ENCODE measurements at places on chromosomes 11 and 22. TPM values are rescaled to one million over a fixed set of nuclear protein-coding genes. Genes with fewer than 3 reads are reported as not detected.

SEZ6L gene
- total RNA-seq = not detected

INPP5J gene
- total RNA-seq = under 0.01 TPM

APIP gene
- 18.2 TPM for total RNA-seq

FZD4 gene
- 7.0 TPM for total RNA-seq

RBX1 gene
- 63.6 TPM for total RNA-seq

WBP2NL gene
- total RNA-seq = not detected

TYMP gene
- total RNA-seq = 24.2 TPM

CARD18 gene
- not detected for total RNA-seq

ABCG4 gene
- total RNA-seq = under 0.01 TPM

KCNJ1 gene
- not detected for total RNA-seq

OR6A2 gene
- 0.59 TPM for total RNA-seq

GAB4 gene
- not detected for total RNA-seq

MS4A1 gene
- not detected for total RNA-seq

OR52M1 gene
- total RNA-seq = not detected

TUB gene
- total RNA-seq = 7.7 TPM

OR10A2 gene
- not detected for total RNA-seq

DDX10 gene
- 18.7 TPM for total RNA-seq

DDT gene
- 132 TPM for total RNA-seq

OR5A1 gene
- not detected for total RNA-seq

OR52A1 gene
- not detected for total RNA-seq

DDI1 gene
- not detected for total RNA-seq

MPPED2 gene
- not detected for total RNA-seq

INSC gene
- total RNA-seq = 6.2 TPM

PKDREJ gene
- not detected for total RNA-seq

NEFH gene
- total RNA-seq = 0.37 TPM

STK33 gene
- total RNA-seq = 0.20 TPM

PKNOX2 gene
- total RNA-seq = under 0.01 TPM

KRTAP5-11 gene
- total RNA-seq = not detected

LBHD1 gene
- total RNA-seq = 8.0 TPM

CDC42EP1 gene
- total RNA-seq = 26.5 TPM

TMEM191C gene
- 0.78 TPM for total RNA-seq

F2 gene
- not detected for total RNA-seq

NELL1 gene
- not detected for total RNA-seq

SLC22A12 gene
- total RNA-seq = not detected
